Activated B cell treated with CpG ODN at 0.5 μM for 24 hours (primary cell): ENCODE measurements at places on chromosomes 6 and 20. TPM values are rescaled to one million over a fixed set of nuclear protein-coding genes. Genes with fewer than 3 reads are reported as not detected.
A peak's percentile ranks its signal among the peaks of the same experiment; 100 is the strongest.

DNA sequence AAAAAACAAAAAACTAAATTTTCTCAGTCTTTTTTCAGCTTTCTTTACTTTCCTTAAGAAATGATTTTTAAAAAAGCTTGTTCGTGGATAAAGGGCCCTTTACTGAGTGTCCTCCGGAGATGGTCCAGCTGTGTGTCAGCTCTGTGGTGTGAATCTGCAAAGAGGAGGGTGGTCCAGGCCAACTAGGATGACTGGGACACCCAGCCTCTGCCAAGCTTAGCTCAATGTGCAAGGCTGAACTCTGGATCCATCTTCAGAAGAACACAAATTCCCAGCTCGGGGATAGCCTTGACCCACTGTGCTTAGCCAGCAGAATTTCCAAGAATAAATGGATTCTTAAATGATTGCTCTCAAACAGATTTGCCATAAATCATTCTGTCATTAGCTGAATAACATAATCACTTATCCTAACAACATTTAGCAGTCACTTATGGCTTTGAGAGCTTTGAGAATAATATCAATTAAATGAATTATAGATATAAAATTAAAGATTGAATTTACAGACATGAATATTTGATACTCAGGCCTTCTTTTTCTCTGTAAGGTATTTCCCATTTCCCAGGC, 14.2 kb upstream of the CALHM5 start:
- no peak for DNase-seq

DNA sequence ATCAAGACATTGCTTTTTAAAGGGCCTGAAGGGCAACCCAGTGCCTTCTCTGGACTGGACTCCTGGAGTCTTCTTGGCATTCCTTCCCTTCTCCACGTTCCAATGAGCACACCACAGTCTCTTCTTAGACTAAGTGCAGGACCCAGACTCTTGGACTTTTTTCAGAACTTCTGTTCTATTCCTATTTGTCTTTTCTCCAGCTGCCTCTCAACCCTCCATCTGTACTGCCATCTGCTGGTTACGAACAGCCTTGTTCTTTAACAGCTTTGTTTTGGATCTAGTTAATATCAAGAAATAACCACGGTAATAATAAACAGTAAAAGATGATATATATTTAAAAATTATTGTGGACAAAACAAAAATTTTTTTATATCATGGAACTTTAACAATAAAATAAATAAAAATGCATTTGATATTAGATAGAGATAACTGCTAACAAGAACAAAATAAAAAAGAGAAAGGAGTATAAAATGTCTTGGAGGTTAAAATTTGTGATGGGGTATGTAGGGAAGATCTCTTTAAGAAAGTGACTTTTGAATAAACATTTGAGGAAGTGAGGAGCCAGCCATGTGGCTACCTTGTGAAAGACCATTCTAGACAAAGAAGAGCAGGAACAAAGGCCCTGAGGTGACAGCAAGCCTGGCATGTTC, 105.1 kb upstream of the HCRTR2 start:
- no peak for DNase-seq

DNA sequence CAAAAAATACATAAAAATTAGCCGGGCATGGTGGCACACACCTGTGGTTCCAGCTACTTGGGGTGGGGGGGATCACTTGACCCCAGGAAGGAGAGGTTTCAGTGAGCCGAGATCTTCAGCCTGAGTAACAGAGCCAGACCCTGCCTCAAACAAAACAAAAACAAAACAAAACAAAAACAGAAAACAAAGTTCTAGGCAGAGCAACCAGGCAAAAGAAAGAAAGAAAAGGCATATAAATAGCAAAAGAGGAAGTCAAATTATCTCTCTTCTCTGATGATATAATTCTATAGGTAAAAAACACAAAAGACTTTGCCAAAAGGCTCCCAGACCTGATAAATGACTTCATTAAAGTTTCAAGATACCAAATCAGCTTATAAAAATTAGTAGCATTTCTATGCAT, 446.9 kb downstream of the HAO1 start:
- no peak for DNase-seq

STMND1 gene
- not detected in 2 replicates for total RNA-seq

DNA sequence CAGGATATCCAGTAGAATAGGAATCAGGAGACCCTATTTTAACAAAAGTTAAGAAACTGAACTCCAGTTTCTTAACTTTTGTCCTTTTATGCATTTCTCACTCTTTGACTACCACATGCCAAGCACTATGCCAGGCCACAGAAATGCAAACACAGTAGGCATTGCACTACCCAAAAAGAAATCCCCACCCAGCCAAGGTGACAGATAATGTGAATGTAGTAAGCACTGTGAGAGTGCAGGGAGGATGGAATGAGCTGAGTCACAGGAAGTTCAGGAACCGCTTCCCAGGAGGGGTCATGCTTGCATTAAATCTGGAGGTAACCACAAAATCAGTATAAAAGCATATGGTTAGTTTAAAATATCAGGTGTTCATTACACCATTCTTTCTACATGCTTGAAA, 20.1 kb upstream of the FAM83C start:
- DNase-seq = no peak

SMLR1 gene
- not detected in 2 replicates for total RNA-seq

DNA sequence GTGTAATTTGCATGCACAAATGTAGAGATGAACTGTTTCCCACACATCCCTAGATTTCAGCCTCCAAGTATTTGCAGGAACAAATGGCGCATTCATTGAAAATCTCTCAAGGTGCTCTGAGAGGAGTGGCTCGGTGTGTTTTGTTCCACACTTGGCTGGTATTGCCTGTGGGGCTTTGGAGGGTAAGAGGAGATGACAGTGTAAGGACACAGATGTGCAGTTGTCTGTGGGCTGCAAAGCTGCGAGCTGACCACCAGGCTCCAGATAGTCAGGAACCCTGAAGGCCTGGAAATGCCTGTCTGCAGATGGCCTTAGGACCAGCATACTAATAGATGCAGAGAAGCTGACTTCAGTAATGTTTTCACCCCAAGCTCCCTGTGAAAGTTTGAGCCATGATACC, 57.7 kb upstream of the PBOV1 start:
- DNase-seq = no peak

- no peak for DNase-seq
Observed at GRCh38 chr6:80465513-80465912, 359.0 kb downstream of the BCKDHB start.

- DNase-seq = no peak
Observed at GRCh38 chr6:72588155-72588554, 33.7 kb upstream of the KCNQ5 start.

- no peak for DNase-seq
Observed at GRCh38 chr6:89144354-89144906, 1.4 kb upstream of the PM20D2 start.

SMPDL3A gene
- 1.5 and 1.8 TPM in 2 replicates for total RNA-seq

DNA sequence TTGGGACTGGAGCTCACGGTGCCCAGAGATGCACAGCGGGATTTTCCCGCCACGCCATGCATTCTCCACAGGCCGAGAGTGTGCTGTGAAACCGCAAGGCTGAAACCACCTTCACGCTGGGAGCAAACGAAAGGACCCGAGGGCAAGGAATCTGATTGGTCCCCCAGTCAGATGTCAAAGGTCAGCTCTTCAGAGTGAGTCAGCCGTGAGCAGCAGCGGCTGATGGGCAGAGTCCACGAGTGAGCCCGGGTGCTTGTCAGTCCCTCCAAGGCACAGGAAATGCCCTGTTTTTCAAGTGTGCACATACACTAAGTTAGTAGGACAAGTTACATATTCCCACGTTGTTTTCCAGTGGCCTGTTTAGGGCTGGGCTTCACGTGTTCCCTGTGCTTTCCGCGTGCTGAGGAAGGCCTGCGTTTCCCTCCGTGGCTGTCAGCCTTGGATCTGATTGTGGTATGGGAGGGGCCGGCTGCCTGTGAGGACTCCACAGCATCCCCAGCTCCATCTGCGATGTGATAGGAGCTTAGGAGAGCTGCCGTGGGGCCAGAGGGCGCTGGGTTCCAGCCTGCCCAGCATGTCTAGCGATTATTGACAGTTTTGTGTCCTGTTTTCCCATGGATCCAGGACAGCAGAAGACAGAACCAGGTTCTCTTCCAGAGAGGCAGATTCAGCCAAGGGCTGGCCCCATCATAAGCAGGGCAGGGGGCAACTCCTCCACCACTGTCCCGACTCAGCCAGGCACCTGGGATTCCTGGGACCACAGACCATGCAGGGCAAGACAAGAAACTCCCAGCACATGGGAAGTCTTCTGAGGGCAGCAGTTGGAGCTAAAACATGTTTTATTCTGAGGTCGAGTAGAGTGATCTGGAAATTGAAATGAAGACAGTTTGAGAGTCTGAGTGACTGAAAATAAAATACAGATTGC, 38.2 kb upstream of the FRMD1 start:
- DNase-seq = peak; percentile 4

DNA sequence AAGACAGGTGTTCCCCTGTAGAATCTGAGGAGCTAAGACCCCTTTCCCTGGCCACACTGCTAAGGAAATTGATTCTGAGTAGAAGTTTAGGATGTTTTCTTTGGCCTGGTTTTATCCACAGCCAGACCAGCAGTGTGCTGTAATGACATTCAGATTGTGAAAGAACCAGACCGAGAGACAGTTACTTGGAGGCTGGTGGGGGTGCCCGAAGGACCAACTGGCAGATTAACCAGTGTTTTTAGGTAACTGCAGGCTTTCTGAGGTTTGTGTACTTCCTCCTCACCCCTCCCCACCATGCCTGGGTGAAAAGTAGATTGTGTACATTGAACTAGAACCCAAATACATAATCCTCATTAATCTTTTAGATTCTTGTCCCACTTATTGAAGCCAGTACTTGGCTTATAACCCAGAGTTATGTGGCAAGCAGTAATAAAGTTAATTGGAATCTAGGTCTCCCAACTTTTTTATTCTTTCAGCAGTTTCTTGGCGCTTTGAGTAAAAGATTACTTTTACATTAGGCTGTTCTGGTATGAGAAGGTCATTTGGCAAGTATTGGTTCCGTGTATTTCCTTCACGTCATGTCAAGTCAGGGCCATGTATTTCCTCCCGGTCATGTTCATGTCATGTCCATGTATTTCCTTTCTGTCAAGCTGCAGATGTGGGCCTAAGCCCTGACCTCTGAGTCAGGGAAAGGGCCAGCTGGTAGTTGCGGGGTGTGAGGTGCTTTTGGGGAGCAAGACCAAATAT, 93.7 kb downstream of the TCP11 start:
- no peak for DNase-seq

DNA sequence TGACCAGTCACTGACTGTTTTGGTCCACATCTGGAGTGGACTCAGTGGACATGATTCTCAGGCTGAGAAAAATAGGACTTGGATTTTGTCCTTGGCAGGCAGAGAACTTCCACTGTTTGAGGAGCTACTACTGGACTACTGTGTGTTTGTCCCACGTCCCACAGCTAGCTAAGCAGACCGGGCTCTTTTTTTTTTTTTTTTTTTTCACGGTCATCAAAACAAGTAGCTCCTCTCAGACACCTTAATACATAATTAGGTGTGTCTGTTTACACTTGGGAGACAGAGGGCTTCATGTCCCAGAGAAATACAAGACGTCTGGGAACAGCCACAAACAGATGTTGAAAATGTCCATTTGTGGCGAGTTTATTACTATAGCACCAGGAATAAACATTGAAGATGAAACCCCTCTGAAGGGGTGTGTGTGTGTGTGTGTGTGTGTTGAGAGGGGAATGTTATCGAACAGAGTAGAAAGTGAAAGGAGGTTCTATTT, 155.0 kb upstream of the SUPT3H start:
- no peak for DNase-seq

HLA-F gene
- 726 and 736 TPM in 2 replicates for total RNA-seq

ATP9A gene
- total RNA-seq = 0.07 TPM in 2 replicates

GRCh38 chr6:84912472-84913322, 148.3 kb upstream of the TBX18 start:
- no peak for DNase-seq

MYB gene
- 2.8 and 3.2 TPM in 2 replicates for total RNA-seq

GRCh38 chr6:147077251-147077650, 127.0 kb upstream of the STXBP5 start:
- no peak for DNase-seq

DNA sequence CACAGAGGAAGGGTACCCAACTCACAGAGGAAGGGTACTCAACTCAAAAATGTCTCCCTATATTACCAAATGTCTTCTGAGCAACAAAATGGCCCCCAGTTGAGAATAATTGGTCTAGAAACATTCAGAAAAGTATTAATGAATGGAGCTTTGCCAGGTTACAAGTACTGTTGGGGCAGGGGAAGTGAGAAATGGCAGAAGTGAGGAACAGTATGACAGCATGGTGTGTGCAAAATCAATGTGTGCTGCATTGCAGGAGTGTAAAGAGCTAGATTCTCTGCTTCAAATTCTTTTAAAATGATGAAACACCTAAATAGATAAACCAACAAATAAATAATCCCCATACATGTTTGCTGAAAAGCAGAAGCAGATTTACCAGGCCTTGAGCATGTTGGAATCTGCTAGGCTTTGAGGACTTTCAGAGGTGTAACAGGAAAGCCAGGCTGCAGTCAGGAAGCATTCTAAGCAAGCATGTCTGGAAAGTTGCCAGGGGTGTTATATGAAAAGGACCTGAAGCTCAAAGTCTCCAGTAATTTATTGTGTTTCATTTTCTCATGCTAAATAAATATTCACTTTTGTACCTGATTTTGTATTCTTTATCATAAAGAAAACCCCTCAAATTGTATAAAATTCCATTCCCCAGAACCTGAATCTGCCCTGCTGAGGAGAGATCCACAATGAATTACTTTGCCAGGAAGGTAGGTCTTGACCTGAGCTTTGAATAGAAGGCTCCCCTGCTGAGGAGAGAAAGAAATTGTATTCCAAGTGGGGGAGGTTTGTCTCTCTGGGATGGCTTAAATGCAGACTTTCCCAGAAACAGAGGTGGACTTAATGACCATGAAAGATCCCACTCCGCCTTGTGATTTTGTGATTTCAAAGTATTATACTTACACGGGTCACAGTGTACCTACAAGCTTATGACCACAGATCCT, 265.0 kb upstream of the MARCKS start:
- no peak for DNase-seq

GRCh38 chr6:84403545-84403944, 176.1 kb upstream of the CEP162 start:
- no peak for DNase-seq
